ENCODE measurements at places on chromosomes 1 and 21.

- DNase-seq = peak; percentile 2
Observed at GRCh38 chr1:157775101-157775870, 1.6 kb downstream of the FCRL2 start.

- DNase-seq = no peak
Observed at GRCh38 chr1:44862829-44863401, 19.9 kb upstream of the PTCH2 start.

DNA sequence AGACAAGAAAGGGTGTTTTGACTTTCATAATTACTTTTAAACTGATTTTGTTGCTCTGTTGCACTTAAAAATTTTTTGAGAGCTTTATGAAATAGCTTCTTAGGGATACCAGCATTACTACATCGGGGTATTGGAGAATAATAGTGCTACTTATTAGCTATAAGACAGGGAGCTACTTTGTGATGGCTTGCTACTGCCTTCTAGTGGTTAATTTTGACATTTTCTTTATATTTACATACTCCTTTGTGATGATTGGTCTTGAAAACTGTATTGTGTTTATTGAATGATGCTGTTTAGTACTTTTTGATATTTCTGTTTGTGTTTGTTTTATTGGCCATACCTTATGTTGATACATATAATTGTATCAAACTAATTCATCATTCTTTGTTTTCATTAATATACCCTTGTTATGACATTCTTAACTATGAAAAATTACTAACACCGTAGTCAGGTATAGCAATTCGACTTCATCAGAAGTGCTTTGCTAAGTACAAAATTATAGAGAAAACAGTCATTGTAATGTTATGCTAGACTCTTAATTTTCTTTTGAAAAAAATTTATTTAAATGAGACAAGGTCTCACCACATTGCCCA, 85.5 kb downstream of the CLIC4 start:
- DNase-seq = peak; percentile 53

DNA sequence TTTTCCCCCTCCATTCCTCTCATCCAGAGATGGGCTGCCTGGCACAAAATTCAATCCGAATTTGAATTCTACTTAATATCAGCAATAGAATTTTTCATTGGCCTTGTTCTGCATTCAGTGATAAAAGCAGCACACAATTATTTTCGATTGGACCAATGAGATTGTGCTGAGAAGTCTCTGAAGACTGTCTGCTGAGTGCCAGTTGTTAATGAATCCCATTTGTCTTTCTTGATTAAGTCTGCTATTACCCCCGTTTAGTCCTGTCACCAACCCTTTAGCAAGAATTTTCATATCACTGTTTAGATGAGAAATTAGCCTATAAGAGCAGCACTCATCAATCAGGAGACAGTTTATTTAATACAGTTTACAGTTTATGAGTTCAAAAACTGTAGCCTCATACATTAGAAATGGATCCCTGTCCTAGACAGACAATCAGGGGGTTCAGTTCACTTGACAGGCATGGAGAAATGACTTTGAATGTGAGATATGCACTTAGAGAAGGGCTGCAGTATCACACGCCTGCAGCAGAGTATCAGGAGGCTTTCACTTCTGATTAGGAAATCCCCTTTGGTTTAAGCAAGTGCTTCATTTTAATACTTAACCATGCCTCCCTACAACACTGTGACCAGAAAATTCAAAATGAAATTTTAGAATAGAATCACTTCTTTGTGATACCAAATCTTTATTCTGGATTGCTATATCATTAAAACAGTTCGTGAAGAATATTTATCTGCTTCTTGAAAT, 304.7 kb upstream of the PTBP2 start:
- no peak for DNase-seq

- no peak for DNase-seq
Observed at GRCh38 chr1:234553240-234554188, 56.5 kb downstream of the IRF2BP2 start.

GRCh38 chr1:235831148-235831547, 35.6 kb downstream of the LYST start:
- DNase-seq = no peak

DNA sequence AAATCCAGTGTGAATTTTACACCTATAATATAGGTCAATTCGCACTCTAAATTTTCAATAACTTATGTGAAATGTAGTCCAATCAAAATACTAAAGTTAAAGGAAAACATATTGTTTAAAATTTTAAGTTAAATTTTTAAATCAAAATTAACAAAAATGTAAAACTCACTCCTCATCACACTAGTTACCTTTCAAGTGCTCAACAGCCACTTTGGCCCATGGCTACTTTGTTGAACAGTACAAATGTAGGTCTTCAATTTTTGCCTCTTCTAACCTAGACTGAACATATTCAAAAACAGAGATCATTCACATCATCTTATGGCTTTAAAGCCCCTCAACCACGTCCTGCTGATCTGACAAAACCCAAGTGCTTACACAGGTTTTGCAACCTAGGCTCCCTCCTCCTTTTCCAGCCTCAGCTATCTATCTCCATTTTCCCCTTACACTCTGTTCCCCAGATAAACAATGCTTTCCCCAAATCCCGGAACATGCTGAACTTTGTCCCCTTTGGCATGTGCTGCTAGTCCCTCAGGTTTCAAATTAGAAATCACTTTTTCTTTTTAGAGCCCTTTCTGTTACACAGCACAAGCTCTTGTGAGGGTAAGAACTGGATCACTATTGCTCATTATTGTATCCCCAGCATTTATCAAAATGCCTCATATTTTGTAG, 110.6 kb downstream of the AKT3 start:
- peak; percentile 10 for DNase-seq

DNA sequence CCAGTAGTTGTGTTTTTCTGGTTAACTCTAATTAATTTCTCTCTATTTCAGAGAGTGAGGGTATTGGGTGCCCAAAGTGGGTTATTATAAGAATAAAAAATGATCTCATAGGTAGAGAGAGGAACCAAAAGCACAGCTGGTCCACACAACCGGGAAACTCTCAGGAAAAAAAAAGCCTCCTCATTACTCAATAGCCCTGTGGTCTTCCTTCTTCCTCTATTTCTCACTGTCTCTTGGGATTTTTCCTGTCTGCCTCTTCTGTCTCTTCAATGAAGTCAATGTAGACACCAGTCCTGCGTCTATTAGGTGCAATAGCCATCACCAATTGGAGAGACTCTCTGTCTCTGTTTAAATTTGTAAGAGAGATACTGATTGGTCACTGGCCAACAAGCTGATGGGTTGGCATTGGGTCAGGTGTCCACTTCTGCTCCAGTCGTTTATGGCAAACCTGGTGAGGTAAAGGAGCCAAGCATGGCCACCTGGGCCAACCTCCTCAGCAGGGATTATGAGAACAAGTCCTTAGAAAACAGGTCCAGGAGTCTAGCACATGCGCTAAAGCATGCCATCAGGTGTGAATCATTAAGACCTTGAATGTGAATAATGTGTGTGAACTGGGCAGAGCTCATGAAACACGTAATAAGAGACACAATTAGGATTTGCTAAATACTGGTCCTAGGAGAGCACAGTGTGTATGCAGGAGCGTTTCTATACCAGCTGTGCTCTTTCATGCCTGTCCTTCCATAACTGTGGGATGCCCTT, 443.0 kb upstream of the RUNX1 start:
- no peak for DNase-seq

DNA sequence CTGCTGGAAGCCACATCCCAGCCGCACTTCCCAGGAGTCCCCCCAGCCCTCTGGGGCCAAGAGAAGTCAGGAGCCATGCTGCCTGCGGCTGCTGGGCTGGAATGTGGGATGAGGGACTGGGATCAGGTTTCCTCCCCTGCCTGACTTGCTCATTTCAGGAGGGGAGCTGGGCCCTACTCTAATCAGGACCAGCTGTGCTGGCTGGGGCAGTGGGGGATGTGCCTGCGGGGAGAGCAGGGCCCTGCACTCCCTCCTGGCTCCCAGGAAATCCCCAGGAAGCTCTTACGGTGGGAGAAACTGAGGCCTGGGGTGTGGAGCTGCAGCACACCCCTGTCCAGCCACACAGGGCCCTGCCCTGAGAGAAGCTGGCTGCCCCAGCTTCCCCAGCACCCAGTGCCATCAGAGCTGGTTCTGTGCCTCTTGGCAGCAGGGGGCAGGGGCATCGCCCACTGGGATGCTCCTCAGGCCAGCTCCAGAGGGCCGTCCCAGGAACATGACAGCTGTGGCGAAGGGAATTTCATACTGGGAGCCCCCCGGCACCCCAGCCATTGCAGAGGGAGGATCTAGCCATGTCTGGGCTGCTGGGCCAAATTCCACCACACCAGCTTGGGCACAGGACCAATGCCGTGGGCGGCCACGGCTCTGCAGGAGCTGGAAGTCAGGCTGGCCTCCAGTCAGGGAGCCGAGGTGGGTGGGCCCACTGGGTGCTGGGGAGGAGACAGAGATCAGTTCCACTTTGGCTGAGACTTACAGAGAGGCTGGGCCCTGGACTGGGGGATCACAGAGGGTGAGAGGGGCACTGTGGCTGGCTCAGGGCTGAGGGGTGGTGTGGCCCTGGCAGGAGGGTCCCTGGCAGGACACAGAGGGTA, 21.3 kb upstream of the PRSS38 start:
- DNase-seq = no peak

DNA sequence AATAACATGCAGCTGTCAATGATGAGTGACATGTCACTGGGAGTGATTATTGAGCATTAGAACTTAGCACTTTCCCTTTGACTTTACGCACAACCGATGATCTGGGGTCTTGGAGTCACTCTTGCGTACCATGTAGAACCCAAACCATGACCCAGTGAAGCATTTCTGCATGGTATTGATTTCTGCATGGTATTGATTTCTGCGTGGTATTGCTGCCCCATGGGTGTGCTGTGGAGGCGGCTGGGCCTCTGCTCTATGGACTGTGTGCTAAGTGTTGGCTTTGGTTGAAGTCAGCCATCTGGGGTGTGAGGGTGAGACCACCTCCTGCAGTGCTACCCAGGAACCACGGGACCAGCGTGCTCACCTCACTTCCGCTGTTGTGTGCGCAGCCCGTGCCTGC, 98.0 kb downstream of the ADARB1 start:
- no peak for DNase-seq

GRCh38 chr1:241857131-241857530, 9.1 kb downstream of the EXO1 start:
- no peak for DNase-seq

- no peak for DNase-seq
Observed at GRCh38 chr1:232327269-232327668, 302.7 kb downstream of the SIPA1L2 start.

DNA sequence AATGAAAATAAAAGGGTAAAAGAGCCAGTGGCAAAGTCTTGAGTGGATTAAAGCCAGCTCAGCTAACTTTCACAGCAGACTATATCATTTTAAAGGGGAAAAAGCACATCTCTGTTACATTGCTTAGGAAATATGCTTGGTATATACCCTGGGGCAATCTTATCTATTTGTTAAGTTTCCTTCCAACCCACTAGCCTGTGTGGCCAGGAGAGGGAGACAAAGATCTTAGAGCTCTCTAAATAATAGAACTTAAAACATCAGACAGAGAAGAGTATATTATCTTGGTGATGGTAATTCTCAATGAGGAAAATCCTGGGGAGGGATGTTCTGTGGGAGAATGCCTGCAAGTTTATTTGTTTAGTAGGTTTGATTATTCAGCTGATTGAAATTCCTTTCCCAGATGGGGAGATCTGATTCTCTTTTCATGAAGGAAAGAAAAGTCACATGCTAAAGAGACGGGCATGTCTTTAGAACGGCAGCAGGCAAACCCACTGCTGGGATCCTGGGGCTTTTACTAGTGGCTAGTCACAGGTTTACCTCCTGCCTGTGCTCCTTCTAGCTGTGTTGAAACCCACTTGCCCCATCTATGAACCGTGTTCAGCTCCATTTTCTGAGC, 3.6 kb downstream of the KCNE2 start:
- peak; percentile 62 for DNase-seq

- DNase-seq = no peak
Observed at GRCh38 chr21:25834381-25834780, 99.6 kb downstream of the GABPA start.

DNA sequence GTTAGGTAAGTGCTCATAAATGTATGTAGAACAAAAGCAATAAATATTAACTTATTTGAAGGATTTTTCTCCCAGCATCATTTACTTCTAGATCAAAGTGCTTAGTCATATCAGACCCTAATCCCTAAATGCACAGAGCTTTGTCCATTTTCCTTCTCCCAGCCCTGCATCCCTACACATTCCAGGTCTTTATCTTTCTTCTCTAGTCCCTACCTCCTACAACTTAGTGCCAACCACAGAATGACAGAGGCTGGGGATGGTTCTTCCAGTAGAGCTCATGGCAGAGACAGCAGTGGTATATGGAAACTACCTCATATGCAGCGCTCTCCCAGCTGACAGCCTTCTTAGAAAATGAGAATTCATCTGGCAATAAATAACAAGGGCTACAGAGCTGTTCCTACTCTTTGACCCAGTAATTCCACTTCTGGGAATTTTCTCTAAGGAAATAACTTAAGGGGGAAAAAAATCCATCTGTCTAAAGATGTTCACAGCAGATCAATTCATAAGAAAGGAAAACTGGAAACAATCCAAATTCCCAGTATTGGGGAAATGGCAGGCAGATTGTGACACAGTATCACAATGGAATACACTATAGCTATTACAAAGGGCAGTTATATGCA, 62.9 kb upstream of the ROR1 start:
- peak; percentile 28 for DNase-seq

DNA sequence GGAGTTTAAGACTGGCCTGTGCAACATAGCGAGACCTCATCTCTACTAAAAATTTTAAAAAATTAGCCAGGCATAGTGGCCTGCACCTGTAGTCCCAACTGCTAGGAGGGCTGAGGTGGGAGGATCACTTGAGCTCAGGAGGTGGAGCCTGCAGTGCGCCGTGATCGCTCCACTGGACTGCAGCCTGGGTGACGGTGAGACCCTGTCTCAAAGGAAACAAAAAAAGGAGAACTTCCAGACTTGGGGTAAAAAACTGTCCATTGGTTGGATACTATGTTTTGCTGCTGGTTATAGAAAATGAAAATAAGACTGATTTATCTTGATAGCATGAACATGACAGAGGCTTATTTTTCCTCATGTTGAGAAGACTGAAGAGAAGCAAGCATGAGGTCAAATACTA, 79.4 kb downstream of the WDR4 start:
- DNase-seq = no peak

DNA sequence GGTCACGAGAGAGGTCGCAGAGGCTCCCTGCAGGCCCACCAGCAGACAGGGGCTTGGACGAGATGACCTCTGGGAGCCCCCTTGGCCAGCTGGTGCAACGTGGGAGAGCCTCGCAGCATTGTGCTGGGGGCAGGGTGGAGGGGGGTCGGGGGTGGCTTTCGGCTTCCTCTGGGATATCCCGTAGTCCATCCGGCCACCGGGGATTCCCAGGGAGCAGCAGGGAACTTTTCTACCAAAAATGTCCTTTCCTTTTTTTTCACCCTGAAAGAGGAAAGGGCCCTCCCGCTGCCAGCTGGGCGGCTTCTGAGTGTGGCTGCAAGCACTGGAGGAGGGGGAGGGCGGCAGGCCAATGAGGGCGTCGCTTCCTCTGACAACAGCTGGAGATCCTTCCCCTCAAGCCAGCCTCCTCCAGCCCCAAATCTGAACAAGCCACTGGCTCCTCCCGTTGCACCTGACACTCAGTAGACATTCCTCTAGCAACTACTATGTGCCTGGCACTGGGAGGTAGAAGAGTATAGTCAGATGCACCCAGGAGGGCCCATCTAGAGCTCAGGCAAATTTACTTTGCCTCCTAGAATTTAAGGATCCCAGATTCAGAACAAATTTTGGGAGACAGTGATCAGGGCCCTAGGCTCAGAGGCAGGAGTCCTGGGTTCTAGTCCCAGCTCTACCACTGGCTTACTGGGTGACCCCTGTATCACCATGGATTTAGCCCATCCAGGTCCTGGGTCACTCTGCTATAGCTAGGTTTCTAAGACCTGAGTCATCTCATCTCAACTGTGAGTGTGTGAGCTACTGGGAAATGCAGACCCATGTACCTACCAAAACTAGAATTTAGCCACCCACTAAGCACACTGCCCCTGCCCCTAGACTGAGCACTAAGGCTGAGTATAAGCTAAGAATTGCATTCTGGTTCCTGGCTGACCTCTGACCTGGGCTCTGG, 2.7 kb downstream of the MOB3C start:
- peak; percentile 22 for DNase-seq

Data from small intestine (tissue), 16 donors.